ENCODE measurements at places on chromosomes 5 and 9.

DNA sequence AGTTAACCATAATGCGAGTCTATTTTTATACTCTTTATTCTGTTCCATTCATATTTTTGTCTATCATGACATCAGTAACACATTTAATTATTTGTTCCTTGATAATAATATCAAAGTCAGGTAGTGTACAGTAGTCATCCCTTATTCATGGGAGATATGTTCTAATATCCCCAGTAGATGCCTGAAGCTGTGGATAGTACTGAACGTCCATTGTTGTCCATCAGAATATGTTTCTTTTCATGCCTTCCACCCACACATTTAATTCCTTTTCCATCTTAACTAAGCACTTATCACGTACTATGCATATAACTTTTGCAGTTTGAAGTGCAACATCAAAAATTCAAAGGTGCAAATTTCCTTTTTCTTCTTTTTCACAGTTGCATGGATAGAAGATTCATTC is 53.6 kb downstream of the FER start:
- no peak for DNase-seq

DNA sequence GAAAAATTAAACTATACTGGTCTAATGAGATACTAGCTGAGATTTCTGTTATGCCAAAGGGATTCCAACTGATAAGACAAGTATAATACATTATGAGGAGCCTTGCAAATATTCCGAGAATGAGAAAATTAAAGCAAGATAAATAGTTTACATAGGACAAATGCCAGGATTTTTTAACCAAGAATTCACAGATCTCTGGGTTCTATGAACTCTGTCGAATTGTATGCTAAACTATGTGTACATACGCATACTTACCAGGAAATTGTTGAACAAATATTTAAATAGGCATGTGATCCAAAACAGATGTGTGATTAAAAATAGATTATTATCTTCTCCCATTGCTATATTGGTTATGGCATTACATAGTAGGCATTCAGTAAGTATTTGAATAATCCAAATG is 616.6 kb downstream of the GABRG2 start:
- no peak for DNase-seq

DNA sequence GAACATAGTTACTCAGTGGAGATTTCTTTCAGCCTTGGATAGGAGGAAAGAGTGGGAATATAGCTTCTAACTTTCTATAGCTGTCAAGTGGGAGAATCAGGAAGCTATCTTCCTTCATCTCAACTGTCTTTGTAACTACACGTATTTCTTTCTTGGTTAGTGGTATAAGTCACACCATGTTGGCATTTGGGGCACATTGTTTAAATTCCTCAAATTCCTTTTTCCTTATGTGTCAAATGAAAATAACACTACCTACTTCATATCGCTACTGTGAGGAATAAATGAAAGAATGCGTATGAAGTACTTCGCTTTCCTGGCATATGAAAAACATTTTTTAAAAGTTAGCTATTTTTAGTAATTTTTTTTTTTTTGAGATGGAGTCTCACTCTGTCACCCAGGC is 1082.5 kb upstream of the WWC1 start:
- no peak for DNase-seq

DNA sequence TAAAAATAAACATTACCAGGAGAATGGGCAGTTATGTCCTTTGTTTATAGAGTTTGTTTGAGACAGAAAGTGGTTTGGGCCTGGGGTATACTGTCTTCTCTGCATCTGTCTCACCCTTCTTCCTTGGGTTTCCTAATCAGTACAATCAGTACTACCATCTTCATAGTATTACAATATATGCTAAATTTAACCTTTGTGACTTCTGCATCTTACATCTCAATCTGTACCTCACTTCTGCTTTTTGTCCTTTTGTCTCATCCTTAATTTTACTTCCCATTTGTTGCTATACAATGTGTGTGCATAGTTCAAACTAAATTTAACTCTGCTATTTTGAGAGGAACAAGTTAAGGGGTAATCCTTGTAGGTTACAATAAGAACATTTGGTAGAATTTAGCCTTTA is 19.6 kb downstream of the FBXO38 start:
- DNase-seq = no peak

- no peak for DNase-seq
Observed at GRCh38 chr9:76654051-76654461, 110.2 kb upstream of the PCA3 start.

Measured in activated CD4-positive, alpha-beta T cell treated with anti-CD3 and anti-CD28 coated beads, Interleukin-2, amount 50 U/mL, for 48 hours (primary cell).